ENCODE measurements at places on chromosomes 1 and 21. TPM values are rescaled to one million over a fixed set of nuclear protein-coding genes. Genes with fewer than 3 reads are reported as not detected.

Gene HPDL
- total RNA-seq, result not detected

Gene ELF3
- not detected for total RNA-seq

Gene SYT2
- not detected for total RNA-seq

Gene FMO4
- total RNA-seq, result 11.8 TPM

Gene ILDR2
- 7.3 TPM for total RNA-seq

Gene SPRR1B
- not detected for total RNA-seq

Gene TMEM269
- total RNA-seq, result not detected

- DNase-seq, result peak; percentile 57
Observed at GRCh38 chr1:33228935-33229487, 27.3 kb upstream of the ZNF362 start.

DNA sequence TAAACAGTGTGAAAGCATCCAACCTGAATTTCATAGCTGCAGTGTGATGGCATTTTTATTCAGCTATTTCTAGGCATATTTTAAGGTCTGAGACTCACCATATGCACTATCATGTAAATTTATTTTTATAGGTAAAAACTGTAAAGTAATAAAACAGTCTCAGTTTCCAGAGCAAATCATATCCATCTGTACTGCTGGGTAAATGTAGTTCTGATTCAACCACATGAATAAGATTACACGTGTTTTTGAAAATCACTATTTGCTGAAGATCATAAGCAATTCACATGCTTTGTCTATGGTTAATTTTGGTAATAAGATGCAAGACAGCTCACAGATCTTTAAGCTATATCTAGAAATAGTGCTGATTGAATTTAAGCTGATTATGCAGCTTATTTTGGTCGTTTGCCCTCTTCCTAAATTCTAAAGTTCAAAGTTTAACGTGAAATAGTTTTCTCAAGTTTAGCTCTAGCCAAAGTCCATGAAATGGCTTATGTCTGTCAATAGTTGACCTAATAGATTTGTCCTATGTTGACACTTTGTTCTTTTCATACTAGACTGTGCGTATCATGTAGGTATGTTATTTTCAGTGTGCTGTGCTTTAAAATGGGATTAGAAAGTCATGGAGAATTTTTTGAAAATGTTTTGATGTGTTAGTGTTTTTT, 489.0 kb downstream of the USP25 start:
- no peak for DNase-seq

GRCh38 chr21:35575280-35575915, 484.9 kb downstream of the SETD4 start:
- no peak for DNase-seq

- DNase-seq, result no peak
Observed at GRCh38 chr1:218298398-218298797, 13.3 kb downstream of the RRP15 start.

DNA sequence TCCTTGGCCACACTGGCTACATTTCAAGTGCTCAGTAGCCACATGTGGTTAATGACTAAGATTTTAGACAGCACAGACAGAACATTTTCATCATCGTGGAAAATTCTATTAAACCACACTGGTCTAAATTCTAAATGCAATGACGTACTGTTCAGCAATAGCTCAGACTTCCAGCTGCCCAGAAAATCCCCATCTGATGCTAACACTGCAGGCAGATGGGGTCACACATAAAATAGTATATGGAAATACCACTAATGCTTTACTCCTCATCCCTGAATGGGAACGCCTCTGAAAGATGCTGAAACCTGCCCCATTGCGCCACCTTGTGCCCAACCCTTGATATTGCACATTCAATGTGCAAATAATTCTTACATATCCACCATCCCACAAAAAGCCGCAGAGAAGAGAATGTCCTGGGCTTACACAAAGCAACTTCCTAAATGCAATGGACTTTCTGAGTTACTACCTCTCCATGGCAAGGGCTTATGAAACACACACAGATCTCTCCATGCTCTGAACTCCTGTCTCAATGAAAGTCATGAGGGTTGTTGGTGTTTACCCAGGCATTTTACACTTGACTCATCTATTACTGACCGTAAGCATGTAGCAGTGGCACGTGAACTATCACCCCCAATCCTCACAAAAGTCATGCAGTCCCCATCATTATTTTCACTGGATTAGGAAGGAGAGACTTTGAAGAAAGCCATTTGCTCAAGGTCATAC, 20.3 kb upstream of the SLC5A9 start:
- DNase-seq, result peak; percentile 80

DNA sequence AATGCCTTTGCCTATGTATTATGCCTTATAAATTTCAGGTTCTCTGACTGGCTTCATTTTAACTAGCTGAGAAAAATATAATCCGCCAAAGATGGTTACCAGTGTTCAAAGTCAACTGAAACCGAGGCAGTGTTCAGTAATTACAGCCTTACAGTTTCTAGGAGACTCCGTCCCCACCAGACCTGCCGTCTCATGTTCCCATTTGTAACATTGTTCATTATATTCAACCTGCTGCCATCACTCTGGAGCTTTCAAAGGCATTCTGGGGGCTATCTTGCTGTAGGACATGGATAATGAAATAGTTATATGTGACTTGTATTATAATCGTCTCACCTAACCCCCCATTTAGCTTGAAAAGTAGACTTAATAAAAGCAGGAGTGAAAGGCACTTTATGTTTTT, 302.5 kb downstream of the RWDD3 start:
- no peak for DNase-seq

- no peak for DNase-seq
Observed at GRCh38 chr1:226670073-226670472, 69.0 kb downstream of the ITPKB start.

- no peak for DNase-seq
Observed at GRCh38 chr21:42012344-42012743, 2.2 kb upstream of the ZBTB21 start.

GRCh38 chr1:118947790-118948189, 40.4 kb downstream of the TBX15 start:
- no peak for DNase-seq

DNA sequence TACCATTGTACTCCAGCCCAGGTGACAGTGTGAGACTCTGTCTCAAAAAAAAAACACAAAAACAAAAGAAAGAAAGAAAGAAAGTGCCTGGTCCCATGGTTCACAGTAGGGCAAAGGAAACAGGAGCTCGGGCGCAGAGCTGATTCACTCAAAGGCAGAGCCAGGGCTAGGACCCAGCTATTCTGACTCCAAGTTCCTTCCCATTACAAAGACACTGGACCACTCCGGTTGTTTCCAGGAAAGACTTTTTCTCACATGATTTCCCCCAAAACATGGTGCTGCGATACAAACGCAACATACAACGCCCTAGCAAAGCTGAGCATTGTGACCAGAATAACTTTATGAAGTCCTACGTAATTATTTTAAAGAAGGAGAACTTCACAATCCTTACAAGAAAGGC, 10.7 kb downstream of the ABCG1 start:
- no peak for DNase-seq

- DNase-seq, result peak; percentile 66
Observed at GRCh38 chr1:185559684-185560331, 174.4 kb upstream of the HMCN1 start.

DNA sequence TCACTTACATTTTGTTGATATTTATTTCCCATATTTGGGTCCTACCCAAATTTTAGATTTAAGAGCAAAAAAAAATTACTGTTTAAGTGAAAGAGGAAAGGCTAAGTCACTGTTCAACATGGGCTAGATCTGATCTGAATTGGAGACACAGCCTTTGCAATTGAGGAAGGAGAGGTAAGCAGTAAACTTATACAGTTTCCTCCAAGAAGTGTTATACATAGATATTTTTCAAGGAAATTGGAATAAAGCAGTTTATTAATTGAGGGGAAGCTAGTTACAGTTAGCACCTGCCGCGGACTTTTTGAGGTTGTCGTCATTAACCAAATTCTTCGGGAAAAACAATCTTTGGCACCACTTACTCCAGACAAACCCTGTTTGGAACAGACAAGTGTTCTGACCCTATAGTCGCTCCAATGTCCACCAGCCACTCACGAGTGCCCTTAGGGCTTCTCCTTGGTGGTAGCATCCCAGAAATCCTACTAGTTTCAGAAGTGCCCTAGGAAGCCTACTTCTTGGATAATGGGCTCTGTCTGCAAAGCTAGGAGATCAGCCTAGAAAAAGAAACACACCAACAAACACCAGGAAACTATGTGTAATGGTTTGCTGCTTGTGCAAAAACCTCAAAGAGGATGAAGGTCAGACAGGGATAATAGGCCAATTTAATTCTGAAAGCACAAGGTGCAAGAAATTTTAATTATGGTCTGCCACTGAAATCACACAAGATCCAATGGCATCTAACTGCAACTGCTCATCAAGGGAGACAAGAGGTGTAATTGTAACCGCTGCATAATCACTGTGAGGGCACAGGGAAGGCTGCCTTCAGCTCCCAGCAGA, 2.5 kb downstream of the WLS start:
- DNase-seq, result no peak

- no peak for DNase-seq
Observed at GRCh38 chr1:170768929-170769328, 105.0 kb downstream of the PRRX1 start.

DNA sequence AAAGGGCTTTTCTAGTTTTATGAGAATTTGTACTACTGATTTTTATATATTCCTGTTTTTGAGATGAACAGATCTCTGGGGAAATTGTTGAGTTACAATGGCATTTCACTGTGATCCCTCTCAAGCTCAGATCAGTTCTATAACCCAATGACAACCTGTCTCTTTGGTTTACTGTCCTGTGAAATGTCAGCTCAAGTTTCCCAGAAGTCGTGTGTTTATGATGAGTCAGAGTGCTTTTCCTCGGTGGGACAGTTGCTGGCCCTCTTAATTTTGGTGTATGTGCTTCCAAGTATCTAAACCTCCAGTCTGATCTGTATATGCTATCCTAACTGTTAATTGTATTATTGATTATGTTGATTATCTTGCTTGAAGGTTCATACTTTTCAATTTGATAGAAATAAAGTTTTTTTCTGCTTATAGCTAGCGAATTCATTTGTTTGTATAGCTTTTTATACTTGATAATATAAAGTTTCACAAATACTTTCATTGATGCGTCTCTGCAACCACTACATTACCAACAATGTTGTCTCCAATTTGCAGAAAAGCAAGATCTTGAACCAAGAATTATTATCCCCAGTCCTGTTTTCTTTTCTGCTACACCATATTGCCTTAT, 77.5 kb upstream of the DNAJC6 start:
- no peak for DNase-seq

DNA sequence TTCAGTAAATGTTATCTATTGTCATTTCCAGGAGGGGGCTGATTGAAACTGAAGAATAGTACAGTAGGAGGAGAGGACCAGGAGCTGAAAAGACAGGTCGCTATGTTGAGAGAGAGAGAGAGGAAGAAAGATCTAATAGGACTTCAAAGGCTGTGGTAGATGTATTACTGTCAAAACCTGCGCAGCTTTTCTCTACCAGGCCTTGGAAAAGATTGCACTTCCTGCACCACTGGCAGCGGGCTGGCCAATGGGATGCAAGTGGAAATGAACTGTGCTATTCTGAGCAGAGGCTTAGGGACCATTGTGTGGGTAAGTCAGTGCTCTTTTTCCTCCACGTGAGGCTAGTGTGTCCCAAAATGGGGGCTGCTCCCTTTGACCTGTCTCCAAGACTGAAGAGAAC, 47.1 kb downstream of the MDM4 start:
- DNase-seq, result no peak

DNA sequence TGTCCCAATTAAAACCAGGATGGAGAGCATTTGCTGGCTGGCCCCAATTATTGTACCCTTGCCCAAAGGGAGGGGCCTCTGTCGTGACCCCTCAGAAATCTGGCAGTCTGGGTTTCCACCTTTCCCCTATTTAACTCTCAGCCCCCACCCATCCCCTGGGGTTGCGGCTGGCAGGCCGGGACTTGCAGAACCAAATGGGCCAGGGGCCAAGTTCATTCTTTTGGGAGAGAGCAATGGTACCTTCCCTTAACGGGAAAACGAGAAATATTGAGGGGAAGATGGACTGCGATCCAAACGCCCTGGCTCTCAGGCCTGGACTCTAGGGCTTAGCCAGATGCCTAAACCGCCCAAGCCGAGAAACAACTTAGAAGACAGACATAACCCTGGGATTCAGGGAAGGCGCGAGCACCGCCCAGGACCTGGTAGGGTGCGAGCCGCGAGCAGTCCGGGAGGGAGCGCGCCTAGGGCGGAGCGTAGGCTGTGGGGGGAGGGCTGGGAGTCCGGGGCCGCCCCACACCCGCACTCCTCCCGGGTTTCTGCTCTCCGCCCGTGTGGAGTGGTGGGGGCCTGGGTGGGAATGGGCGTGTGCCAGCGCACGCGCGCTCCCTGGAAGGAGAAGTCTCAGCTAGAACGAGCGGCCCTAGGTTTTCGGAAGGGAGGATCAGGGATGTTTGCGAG, at the start of gene SLC27A3:
SLC27A3 (plus strand) TSS at position 628 of the 678 bp plus-strand sequence. CDS start 91 bp downstream, outside the sequence.
- DNase-seq, result peak; percentile 83

DNA sequence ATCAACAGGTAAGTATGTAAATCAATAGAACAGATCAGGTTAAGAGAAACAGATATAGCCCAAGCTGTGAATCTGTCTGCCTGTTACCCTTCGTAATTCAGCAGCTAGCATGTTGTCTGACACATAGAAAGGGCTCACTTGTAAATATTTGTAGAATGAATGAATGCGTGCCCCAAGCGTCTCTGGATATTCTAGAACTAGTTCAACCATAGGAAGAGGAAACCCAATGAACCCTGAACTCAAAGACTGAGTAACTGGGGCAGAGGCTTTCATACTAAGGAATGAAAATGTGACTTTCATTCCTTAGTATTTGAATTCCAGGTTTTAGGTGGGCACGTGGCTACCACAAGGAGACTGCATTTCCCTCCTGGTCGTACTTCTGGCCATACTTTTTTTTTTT, 60.1 kb upstream of the SMYD2 start:
- no peak for DNase-seq

DNA sequence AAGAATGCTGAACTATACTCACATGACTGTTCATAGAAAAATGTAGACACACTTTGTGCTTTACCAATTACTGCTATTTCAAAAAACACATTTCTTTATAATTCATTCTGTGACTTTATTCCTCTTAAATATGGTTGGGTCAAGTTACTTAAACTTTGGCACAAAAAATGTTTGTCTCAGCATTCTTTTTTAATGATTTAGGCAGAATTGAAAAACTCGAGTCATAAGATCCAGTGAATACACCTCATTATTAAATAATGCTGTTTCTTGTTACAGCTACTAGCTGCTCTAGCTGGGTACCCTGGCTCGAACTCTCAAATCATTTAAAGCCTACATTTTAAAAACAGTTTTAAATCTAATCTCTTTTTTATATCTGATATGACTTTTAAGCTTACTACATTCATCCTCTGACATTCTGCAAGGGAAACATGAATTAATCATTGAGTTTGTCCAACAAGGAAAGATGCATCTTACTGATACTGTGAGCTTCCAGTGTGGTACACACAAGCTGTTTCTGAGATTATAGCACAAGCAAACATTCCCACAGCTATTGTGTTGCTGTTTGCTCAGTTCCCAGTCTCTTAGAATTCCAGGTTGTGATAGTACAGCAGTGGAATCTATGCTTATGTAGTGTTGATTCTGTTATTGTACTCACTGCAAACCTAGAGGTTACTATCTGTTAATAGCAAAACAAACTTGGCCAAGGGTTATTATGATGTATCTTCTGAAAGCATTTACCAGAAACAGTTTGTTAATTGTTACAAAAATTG, 746.5 kb downstream of the USP25 start:
- no peak for DNase-seq

All from right atrium auricular region (tissue), 2 donors.